ENCODE measurements at places on chromosomes 5 and 9. TPM values are rescaled to one million over a fixed set of nuclear protein-coding genes. Genes with fewer than 3 reads are reported as not detected.

GRCh38 chr5:122743261-122743660, 31.6 kb upstream of the SNX2 start:
- no peak for DNase-seq

DNA sequence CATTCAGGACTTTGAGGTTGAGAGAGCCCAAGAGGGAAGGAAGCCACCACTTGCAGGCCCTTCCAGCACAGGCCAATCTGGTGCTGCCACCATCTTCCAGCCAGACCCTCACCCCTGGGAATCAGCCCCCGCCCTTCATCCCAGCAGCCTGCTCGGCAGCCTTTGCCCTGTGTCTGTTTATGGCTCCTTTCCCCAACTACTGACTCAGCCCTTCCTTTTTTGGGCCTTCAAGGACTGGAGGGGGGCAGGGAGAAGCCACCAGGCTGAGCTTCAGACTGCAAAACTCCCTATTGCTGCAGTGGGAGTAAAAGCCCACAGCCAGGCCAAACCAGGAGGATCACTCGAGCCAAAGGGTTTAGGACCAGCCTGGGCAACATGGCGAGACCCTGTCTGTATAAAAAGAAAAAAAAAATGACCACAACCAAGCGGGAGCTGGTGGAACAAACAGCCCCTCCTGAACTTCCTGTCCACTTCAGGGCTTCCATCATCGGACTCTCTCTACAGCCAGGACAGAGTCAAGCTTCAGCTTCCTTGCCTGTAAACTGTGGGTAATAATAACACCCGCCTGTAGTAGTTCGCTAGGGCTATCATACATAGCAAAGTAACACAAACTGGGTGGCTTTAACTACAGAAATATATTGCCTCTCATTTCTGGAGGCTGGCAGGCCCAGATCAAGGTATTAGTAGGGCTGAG, 85.9 kb upstream of the IL17B start:
- no peak for DNase-seq

GRCh38 chr9:123679330-123679987, 250.5 kb downstream of the DENND1A start:
- no peak for DNase-seq

- no peak for DNase-seq
Measured at GRCh38 chr9:87604886-87605588, 107.4 kb downstream of the DAPK1 start.

DNA sequence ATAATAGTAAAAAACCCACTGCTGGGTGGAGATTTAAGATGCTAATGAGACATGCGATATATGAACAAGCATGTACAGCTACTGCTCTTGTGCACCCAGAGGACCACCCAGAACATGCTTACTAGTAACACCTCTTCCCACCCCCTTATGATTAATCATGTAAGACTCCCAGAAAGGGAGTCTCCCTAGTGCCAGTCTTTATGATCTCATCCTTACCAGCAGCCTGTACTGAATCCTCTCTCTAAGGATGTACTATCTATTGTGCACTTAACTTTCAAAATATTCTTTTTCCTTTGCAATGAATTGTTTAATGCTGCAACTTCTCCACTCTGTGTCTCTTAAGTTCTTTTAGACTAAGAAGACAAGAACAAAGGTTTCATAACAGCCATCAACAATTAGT, 9.1 kb upstream of the MAT2B start:
- DNase-seq, result no peak

- no peak for DNase-seq
Measured at GRCh38 chr5:143400541-143401226, 2.8 kb downstream of the NR3C1 start.

- no peak for DNase-seq
Measured at GRCh38 chr9:37618817-37619216, 26.4 kb upstream of the TOMM5 start.

DNA sequence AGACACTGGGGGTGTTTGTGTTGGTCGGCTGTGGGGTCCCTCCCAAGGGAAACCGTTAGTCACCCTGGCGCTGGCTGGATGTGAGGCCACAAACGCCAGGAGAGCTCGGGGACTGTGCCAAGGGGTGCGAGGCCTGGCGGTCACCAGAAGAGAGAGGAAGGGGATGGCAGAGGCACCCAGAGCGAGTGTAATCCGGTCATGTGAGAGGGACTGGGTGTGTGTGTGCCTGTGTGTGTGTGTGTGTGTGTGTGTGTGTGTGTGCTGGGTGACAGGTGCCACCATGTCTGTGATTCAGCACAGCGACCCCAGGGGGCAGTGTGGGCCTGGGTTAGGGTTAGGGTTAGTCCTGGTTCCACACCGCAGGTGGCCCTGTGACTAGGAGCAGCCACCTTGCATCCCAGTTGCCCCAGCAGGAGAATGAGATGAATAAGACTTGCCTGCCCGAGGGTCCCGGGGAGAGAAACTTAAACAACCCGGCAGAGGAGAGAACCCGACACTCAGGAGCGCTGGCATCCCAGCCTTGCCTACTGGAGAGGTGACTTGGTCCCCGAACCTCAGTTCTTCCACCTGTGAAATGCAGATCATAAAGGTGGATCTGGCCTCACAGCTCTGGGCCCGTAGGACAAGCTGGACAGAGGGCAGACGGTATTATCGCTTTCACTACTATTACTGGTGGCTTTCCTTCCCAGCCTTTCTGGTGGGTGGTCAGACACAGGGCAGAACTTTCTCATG, 1.4 kb upstream of the ADAMTSL2 start:
- DNase-seq, result peak; percentile 58

- DNase-seq, result peak; percentile 78
Measured at GRCh38 chr5:8457187-8458037, 588.5 kb downstream of the MTRR start.

GRCh38 chr9:33125461-33125860, 41.7 kb downstream of the B4GALT1 start:
- DNase-seq, result no peak

- DNase-seq, result no peak
Measured at GRCh38 chr5:115649541-115649940, 23.7 kb upstream of the TMED7 start.

- DNase-seq, result no peak
Measured at GRCh38 chr5:126969548-126969947, 60.8 kb downstream of the MARCHF3 start.

DNA sequence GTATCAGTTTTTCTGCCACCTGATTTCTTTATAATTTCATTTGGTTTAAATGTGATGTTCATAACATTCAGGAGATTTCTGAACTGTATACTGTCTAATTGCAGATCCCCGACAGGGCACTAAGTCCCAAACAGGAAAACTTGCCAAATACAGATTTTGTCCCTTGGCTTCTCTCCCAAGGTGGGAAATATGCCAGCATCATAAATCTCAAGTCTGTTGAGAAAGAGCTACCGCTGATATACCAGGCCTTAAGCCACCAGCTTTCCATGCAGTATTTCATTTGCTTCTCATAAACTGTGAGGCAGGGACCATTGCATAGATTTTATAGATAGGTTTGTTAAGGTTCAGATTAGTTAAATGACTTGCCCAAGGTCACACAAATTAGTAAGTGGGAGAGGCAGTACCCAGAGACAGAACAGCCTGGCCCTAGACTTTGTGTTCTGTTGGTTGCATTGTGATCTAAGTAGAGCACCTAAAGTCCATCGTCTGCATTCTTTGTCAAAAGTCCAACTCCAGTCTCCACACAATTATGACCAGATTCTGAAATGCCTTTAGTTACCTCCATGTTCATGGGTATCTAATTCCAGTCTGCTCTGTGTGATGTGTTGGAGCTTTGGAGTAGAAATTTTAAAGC, 16.2 kb downstream of the GPR21 start:
- DNase-seq, result no peak

DNA sequence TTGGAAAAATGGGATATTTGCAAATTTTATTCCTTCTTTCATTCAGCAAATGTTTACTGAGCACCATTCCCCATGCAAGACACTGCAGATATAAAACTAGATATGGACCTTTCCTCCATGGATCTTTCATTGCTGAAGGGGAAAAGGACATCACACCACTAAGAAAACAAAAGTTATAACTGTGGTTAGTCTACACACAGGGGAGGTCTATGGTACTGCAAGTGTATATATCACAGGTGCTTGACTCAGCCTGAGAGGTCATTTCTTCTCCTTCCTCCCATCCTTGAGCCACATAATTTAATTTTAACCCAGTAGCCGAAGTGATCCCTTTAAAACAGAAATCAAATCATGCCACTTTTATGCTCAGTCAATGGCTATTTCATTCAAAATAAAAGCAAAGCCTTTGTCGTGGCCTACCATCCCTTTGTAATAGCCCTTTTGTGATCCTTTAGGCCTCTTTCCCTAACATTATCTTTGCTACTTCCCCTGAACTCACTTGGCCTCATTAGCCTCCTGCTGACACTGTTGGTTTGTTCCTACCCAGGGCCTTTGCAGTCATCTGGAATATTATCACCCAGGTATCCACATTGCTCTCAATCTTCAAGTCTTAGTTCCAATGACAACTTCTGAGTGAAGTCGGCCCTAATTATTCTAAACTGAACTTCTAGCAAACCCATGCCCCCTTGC, 213.2 kb downstream of the GABRB2 start:
- DNase-seq, result no peak

DNA sequence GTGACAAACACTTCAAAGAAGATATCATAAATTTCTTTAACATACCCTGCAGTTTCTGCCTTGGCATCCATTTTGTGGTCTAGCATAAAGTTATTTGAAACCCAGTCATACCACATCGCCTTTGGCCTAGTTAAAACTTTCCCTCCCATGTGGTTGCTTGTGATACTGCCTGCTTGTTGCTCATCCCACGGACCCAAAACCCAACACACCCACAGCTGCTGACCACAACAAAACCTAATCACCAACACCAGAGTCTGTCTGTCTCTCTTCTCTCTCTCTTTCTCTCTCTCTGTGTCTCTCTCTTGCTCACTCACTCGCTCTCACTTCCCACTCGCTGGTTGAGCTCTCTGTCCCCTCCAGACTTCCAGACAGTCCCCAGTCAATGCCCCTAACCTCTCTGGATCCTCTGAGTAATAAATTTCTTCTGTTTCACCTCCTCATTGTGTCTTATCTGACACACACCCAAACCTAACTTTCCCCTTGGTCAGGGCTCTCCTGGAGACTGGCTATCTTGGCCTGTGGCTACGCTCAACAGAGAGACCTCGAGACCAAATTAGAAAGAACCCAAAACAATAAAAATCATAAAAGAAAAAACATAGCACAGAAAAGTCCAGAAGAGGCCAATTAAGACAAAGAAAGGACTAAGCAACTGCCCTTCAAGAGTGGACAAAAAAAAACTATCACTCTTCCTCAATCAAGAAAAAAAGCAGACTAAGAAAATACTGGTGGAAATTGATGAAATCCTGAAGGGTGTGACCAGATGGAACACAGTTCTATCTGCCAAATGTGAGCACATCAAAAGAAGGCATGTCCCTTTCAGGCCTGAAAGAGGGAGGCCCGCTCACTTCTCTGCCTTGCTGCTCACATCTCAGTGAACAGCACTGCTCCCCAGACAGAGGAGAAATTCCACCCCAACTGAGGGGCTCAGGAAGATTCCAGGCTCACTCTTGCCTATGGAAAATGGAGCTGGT, 41.5 kb downstream of the TTLL11 start:
- peak; percentile 61 for DNase-seq

GRCh38 chr5:96439477-96440184, 6.6 kb upstream of the PCSK1 start:
- no peak for DNase-seq

DNA sequence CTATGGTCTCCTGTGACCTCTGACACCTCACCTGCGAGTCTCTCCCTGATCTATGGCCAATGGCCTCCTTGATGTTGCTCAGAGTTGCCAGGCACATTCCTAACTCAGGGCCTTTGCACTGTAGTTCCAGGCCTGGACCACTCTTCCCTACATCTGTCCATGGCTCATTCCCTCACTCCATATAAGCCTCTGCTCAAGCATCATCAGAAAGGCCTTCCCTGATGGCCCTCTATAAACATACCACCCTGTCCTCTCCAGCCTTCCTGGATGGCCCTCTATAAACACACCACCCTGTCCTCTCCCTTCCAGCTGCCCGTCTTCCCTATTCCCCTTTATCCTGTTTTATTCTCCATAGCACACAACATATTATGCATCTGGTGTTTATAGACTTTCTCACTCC, 102.8 kb downstream of the GTF3C4 start:
- no peak for DNase-seq

DNA sequence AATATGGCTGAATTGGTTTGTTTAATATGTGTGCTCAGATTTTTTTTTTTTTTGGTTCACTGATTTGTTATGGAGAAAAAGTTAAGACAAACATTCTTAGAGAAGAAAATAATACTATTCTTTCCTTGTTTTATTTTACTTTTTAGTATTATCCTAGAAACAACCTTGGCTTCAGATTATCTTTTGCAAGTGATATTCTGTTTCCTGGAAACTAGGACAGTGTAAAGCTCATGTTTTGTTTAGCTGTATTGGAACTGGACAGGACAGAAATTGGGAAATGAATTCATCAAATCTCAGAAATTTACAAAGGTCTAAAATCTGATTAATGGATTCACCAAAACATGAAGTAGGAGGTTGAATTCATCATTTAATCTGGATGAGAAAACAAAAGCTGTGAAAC, 130.5 kb downstream of the FBXL7 start:
- DNase-seq, result no peak

DNA sequence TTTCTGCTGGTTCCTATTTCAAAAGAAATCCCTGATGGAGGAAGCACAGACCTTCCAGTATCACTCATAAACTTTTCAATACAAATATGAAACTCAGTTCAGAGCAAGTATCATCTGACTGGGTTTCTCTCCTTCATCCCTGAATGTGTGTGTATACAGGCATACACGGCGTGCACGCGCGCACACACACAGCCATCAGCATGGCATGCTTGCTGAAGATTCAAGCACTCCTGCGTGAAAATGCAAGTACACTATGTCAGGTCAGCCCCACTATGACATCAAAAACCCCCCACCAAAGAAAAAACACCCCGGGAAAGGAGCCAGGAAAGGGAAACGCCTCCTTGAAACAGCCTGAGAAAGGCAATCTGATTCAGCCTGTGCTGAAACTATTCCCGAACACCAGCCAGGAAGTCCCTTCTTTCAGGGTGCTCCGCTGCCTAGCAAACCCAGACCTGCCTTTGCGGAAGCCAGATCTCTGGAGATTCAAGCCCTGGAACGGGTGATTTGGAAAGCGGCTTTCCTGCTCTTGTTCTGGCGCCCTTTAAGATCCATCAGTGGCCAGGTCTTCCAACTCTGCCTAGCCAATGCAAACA, 831 bp downstream of the KLHL3 start:
- DNase-seq, result no peak

GRCh38 chr5:1030801-1031271, 22.2 kb downstream of the NKD2 start:
- DNase-seq, result no peak

DNA sequence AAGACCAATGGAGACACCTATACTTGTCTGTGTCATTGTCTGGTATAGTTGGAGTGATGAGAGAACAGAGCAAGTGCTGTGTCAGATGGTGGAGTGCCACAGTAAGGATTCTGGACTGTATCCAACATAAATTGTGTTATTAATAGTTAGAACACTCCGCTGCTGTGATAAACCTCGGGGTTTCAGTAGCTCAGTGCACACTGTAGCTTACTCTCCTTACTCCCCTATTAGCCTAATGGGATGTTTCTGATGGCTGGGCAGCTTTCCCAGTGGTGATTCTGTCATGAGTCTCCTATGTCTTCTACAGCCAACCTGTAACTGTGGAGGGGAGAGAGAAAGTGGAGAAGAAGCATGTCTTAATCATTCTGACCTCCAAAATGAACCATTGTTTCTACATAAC, 127.6 kb upstream of the PTCH1 start:
- DNase-seq, result no peak

PCDHGB7 gene
- total RNA-seq, result not detected

RANBP17 gene
- total RNA-seq, result 3.0 TPM

ERCC8 gene
- 7.9 TPM for total RNA-seq

ADAMTSL2 gene
- total RNA-seq, result 0.69 TPM

TNC gene
- total RNA-seq, result not detected

MARCHF11 gene
- total RNA-seq, result not detected

DRD1 gene
- total RNA-seq, result not detected

TRIM14 gene
- total RNA-seq, result 83.6 TPM

FGFR4 gene
- 3.1 TPM for total RNA-seq
